D721Med (cell line): ENCODE measurements at places on chromosomes 6 and 20.

GRCh38 chr20:940926-941325 lies 24.8 kb upstream of the ANGPT4 start:
- no peak for DNase-seq

DNA sequence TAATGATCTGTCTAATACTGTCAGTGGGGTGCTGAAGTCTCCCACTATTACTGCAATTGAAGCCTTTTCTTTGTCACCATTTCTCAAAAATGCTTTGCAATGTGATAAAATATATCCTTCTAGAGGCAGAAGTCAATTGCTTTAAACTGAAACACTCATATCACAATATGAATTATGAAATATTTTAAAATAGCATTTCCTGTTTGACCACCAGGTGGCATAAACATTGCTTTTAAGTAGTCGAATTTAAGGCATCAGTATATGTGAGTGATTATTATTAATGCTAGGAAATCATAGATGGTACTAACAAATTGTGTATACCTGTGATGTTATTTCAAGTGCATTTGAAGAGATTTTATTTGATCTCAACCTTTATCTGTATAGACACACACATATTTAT lies 87.5 kb downstream of the MEI4 start:
- no peak for DNase-seq

DNA sequence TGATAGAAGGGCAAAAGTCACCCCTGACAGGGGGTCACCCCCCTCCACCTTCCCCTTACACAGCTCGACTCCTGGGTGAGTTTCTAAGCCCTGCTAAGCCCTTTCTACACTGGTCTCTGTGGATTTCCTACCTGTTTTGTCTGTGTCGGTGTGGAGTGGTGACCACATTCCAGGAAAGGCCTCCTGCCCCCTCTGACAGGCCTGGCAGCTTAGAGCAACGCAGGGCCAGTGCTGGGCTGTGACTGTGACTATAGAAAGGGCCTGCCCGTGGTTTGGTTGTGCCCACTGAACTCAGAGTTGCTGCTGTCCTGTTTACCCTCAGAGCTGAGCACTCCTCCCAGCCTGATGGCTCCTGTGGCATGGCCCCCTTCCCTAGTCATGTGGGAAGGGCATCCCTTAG lies 109.0 kb downstream of the ARMC2 start:
- no peak for DNase-seq

DNA sequence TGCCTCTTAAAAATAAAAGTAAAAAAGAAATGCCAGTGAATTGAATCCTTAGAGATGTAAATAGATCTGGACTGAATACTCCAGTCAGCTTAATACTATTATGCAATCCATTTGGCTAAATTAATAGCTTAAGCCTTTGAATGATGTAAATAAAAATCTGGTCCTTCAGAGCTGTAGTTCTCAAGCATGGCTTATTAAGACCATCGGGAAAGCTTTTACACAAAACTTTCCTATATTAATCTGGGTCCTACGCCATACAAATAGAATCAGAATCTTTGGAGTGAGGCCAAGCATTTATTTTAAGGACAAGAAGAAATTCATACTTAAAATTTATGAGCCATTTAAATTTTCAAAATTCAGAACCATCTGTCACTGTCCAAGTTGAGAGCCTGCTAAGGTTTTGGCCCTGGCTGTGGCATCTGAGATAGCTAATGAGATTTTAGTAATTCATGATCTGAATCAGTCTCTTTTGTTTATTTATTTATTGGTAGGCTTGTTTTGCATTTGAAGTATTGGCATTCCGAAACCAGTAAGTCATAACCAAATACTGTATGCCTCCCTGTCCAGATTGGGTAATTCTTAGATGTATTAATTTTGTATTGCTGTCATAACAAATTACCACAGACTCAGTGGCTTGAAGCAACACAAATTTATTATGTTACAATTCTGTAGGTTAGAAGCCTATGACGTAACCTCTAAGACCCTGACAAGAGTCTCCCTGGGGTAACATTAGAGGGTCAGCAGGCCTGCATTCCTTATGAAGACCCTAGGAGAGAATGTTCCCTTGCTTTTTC lies 228.1 kb upstream of the RAB32 start:
- no peak for DNase-seq

GRCh38 chr6:128518434-128519131 lies 1.8 kb downstream of the PTPRK start:
- no peak for DNase-seq

- no peak for DNase-seq
Measured at GRCh38 chr6:139540276-139540675, 165.8 kb upstream of the CITED2 start.

DNA sequence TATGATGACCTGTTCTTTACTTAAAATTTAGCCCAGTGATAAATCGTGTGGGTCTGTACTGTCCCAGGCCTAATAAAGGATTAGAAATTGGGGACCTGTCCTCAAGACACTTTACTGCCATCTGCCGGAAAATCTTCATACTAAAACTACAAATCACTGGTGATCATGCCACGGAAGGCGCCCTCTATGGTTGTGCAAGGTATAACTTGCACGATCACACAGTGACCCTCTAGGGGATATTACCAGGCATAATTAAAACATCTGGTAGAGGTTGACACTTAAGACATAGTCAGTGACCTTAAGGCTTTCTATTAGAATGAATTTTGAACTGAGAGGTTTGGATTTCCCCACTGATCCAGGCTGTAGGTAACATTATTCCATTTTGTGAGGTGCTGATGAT lies 172.6 kb downstream of the BMP2 start:
- no peak for DNase-seq

DNA sequence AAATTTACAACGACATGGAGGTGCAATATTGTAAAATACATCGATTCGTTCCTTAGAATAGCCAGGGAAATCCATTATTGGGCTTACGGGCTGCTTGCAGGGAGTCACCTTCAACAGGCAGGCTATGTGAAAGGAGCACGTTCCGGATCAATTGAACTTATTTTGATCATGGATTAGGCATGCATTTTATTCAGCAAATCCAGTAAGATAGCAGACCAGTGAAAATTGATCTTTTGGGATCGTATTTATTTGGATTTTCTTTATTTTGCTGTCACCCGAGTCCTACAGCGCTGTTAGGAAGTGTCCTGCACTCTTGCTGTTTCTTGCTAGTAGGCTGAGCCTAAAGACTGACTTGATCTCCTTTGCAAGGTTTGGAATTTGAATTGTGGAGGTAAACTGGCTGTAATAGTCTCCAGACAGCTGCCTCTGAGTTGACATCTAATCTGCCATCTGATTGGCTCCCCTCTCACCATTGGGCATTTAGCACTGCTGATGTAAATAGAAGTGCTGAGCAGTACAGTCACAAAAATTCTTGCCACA lies 3.0 kb downstream of the ARID1B start:
- no peak for DNase-seq

DNA sequence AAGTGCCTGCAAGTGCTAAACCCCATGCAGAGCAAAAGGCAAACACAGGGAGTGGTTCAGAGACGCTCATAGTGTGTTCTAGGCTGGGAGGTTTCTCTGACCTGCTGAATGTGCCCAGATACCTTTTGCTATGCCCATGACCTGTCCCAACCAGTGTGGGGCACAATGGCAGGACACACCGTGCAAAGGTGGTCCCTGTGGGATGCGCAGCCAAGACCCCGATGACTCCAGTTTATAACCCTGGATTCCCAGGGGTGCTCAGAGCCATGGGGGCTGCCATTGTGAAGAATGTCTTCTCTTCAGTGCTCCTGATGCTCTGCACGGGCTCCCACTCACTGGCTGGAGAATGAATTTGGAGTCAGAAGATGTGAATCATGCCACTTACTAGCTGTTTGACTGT lies 2.2 kb upstream of the NINL start:
- no peak for DNase-seq

- DNase-seq = no peak
Measured at GRCh38 chr6:130262008-130262407, 39.3 kb upstream of the SAMD3 start.

- no peak for DNase-seq
Measured at GRCh38 chr6:135106611-135107010, 52.0 kb upstream of the HBS1L start.

DNA sequence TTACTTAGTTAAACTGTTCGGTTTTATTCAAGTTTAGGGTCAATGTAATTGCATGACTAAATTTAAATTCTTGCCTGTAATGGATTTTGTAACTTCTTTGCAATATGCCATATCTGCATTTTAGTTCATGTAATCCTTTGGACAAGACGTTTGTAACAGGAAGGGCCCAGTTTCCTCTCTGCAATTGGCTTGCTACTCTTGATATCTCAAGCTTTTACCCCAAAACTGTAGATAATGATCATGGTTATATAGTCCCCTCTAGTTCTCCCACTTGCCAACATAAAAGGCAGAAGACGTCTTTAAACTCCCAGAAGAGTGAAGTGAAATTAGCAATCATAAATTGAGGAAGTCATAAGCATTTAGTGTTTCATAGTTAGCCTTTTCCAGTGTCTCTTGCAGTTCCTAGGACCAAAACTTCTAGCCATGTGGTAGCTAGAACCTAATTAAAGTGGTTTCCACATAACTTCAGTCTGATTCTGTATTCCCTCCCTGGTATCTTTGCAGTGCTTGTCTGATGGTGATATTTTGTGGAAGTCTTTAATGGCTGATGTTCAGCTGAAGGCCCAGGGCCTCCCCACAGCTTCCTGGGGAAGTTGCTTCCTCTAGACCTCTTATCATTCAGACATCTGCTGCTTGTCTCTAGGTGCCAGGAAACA lies 117.8 kb upstream of the SUPT3H start:
- DNase-seq = no peak

GRCh38 chr20:10110151-10110550 lies 75.4 kb downstream of the ANKEF1 start:
- DNase-seq = no peak

- no peak for DNase-seq
Measured at GRCh38 chr6:163712981-163713380, 298.5 kb downstream of the QKI start.

DNA sequence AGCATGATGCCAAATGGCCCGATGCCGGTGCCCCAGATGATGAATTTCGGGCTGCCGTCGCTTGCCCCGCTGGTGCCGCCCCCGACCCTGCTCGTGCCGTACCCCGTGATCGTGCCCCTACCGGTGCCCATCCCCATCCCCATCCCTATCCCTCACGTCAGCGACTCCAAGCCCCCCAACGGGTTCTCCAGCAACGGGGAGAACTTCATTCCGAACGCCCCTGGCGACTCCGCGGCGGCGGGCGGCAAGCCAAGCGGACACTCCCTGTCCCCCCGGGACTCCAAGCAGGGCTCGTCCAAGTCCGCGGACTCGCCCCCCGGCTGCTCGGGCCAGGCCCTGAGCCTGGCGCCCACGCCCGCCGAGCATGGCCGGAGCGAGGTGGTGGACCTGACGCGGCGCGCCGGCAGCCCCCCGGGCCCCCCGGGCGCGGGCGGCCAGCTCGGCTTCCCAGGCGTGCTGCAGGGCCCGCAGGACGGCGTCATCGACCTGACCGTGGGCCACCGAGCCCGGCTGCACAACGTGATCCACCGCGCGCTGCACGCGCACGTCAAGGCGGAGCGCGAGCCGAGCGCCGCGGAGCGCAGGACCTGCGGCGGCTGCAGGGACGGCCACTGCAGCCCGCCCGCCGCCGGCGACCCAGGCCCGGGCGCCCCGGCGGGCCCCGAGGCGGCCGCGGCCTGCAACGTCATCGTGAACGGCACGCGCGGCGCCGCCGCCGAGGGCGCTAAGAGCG lies 144.6 kb downstream of the SOBP start:
- DNase-seq = no peak

DNA sequence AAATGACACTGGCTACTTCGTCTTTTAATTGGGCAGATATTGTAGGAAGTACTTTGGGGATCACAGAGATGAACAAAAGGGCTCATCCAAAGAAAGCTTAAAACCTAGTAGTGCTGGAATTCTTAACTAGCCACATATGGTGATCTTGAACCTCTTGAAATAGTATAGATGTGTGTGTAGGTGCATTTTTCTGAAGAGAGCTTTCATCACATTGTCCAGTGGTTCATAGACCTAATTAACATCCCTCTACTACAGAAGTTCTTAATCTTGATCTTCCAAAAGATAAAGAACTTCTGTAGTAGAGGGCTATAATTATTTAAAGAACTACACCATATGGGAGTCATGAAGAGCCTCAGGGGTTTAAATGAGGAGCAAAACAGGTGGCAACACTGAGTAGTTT lies 2.3 kb upstream of the PRIM2 start:
- no peak for DNase-seq

GRCh38 chr20:37387519-37388269 lies 41.8 kb downstream of the SRC start:
- DNase-seq = no peak

DNA sequence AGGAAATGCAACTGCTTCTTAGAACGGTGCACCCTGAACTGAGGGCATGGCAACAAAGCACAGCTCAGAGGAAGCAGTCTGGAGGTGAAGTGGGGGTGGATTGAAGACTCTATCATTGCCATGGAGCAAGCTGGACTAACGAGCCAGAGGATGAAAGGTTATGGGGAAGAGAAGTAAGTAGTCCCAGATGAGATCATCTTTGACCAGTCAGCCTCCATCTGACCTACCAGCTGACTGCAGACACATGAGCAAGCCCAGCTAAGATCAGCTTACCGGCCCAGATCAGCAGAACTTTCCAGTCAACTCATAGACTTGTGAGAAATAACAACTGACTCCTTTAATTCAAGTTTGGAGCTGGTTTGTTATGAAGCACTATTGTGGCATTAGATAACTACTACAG lies 9.1 kb upstream of the JAG1 start:
- DNase-seq = no peak

DNA sequence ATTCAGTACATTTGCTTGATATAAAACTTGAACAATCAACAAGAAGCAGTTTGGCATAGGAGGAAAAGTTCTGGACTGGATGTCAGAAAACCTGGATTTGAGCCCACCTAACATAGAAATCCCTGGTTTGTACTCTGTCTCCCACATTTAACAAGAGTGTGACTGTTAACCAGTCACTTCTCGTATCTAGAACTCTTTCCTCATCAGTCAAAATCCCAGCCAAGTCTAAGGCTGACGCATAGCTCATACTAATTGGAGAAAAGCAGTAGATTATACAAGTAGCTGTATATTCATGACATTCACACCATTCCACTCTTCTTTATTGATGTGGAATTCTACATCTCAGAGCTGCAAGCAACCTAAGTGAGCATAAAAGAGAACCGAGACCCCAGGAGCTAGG lies 222.7 kb downstream of the PHACTR1 start:
- DNase-seq = no peak

GRCh38 chr6:145850671-145851070 lies 36.1 kb upstream of the FBXO30 start:
- DNase-seq = no peak
